ENCODE measurements at places on chromosomes 1 and 21.

DNA sequence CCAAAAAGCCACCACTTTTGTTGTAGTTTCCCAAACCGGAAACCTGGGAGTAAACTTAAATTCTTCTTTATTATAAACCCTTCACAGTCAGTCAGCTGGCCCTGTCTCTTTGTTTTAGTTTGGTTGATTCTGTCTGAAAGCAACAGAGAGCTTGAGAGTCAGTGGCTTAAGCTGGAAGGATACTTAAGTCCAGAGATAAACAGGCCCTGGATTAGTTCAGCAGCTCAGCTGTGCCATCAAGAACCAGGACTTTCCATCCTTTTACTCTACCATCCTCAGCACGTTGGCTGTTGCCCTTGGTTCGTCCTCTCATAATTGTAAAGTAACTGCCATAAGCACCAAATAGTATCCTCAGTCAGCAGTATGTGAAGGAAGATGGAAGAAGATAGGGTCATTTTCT is 4.5 kb downstream of the DESI2 start:
- no peak for DNase-seq

DNA sequence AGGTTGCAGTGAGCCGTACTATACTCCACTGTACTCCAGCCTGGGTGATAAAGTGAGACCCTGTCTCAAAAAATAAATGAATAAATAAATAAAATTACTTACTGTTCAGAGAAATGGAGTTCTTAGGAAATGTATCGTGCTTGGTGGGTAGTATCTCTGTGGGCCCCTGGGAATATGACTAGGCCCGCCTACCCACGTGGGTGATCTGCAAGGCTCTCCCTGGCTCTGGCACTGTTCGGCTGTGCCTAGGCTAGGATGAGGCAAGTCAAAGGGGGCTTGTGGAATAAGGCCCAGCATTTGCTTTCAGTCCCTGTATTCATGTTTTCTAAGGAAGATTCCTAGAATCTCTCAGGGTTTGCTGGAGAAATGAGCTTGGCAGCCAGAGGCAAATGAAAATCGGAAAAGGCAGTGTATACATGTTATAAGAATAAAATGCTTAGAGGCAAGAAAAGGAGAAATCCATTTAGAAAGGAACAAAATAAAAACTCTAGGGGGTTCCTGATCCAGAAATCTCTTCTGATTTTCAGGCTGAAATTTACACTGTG is 4.5 kb upstream of the CSRP1 start:
- no peak for DNase-seq

DNA sequence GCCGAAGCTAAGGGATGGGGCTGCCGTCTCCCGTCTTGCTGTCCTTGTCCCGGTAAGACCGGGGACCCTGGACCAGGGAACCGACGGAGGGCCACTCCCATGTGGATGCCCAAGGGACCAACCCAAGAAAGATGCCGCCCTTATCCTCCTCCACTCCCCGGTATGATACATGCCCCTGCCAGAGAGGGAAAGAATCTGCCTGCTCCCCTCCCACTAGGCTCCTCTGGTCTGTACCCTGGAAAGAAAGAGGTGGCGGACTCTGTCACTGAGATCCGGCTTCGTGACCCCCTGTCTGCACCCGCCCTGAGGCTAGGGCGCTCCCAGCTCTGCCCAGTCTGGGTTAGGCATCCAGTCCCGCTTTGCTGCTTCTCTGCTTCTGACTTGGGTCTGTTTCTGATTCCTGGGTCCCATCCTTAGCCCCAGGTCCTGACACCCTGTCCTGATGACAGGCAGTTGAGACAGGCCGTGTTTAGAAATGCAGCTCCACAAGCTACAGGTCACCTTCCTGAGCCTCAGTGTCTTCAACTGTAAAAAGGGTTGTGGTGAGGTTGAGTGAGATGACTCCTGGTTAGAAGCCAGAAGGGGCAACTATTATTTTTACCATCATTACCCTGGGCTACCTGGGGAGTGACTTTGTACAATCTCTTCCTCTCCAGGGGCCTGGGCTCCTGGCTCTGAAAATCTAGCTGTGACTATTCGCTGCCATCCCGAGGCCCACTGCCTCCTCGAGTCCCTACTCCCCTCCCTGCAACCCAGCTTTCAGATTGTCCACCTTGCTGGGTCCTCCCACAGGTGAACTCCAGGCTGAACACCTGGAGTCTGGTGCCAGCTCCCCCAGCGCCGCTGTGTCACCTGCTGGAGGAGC is 3.7 kb downstream of the MATN1 start:
- peak; percentile 53 for DNase-seq

DNA sequence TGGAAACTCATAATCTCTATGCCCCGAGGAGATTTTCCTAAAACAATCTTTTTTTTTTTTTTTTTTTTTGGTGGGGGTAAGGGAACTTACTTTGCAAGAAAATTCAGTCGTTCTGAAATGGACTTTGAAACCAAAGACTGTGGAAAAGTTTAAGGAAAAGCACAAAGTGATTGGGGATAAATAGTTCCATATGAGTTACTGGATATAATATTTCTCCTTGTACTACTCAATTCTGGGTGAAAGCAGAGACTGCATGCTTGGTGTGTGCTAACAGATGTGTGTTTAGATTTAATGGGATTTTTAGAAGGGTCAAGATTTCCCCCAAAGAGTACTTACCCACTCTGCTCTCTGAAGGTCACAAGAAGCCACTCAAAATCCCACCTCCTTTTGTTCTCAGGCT is 204.9 kb upstream of the USP24 start:
- no peak for DNase-seq

GRCh38 chr1:25587290-25587689 is 29.3 kb upstream of the MAN1C1 start:
- DNase-seq, result no peak

DNA sequence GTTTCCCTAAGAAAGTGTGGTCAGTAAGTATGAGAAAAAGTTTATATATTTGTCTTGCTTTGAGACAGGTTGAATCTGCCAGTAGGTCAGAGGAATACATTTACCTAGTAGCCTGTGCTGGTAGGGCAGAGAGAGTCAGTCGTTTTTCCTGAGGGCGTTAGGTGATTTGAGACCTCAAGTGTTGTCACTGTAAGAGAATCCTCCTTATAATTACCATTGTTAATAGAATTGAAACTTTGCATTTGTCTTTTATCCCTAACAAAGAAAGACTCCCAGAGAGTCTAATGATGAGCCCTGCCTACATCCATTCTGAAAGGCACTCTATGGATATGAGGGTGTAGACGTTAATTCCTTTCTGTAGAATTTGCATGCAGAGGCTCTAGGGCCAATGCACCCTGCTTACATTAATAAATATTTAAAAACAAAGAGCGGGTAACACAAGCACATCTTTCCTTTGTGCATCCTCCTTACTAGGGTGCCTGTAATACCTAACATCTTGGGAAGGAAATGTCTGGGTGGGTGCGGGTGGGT is 16.4 kb downstream of the PBX1 start:
- no peak for DNase-seq

DNA sequence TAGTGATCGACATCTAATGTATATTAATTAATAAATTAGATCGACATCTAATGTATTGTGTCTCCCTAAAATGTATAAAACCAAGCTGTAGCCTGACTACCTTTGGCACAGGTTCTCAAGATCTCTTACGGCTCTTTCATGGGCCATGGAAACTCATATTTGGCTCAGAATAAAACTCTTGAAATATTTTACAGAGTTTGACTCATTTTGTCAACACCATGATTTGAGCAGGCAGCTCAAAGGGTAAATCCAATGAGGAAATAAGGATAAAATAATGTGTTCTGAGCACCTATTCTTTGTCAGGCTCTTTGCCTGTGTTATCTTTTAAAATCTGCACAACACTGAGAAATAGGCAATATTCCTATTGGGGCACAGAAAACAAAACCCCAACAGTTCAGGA is 223.4 kb upstream of the DUSP10 start:
- DNase-seq, result no peak

DNA sequence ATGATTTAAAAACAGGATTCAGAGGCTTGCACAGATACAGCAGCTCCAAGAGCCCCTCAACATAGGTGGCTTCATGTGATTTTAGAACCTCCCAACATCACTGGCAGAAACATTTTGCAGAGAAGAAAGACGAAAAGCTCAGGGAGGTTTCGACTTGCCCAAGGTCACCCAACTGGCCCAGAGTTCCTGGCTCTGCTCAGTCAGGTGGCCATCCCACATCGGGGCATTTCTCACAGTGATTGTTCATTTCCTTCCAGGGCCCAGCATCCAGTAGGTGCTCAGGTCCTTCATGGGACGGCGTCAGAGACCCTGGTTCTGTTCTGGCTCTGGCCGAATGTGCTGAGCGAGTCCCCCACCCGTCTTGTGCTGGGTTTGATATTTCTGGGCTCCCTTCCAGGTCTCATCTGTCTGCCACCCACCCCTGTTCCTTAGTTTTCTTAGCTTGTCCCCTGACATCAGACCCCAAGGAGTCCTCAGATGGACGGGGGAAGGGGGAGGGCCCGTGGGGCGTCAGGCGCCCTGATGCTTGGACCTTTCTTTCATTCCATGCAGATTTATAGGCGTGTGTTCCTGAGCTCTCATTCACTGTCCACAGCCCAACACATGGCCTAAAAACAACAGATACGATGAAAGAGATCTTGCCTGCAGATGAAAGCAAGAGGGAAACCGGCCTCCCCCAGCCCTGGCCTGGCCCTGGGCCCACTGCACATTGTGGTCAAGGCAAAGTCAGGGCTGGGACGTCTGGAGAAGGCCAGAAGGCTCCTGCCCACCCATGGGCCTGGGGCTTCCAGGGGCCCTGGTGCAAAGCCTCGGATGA is 123.1 kb upstream of the ZBTB40 start:
- no peak for DNase-seq

DNA sequence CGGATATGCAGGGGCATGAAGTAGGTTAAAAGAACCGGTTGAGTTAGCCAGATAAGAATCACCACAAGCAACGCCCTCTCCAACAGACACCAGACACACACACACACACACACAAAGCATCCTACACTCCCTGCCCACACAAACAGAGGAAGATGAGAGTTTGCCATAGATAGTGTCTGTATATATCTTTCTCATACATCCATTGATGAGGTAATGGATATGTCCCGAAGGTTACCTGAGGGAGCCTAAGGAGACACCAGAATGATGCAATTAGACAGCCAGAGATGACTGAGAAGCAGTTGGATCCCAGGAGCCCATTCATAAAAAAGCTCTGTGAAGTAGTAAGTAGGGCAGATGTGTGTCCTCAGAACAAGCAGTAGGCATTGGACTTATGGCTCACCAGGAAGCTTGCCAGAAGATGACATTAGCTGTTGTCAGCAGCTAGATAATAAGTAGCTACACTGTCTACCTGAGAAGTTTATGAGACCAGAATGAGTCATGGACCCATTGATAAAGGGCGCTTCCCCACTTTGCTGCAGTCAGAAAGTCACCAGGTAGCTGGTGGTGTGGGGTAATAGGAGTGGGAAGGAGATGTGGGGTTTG is 247.0 kb downstream of the KCNT2 start:
- DNase-seq, result no peak

- no peak for DNase-seq
These were observed 18.6 kb upstream of the CEP350 start for GRCh38 chr1:179935909-179936496.

DNA sequence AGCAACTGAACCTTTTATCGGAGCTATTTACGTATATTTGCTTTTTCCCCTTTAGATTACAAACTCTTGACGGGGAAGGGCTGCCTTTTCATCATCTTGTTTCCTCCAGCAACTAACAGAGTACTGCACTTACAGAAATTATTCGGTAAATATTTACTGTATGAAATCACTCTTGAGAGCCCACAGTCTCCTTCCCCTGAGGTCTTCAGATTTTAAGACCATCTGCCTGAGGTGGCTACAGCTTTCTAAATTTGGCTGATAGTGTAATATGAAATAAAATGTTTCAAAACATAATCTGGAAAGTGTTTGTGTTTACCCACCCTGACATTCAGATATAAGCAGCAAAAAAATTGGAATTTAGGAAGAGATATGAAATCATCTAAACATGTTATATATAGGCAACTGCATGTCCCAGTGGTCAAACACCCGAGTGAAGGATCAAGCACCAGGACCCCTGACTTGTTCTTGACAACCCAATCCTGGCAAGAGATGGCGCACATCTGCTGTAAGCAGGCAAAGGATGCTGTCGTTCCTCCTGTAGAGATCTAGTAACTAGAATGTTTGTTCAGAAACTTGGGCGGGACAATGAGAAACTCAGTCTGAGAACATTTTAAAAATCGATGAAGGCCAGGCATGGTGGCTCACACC is 60.9 kb downstream of the SIPA1L2 start:
- no peak for DNase-seq

DNA sequence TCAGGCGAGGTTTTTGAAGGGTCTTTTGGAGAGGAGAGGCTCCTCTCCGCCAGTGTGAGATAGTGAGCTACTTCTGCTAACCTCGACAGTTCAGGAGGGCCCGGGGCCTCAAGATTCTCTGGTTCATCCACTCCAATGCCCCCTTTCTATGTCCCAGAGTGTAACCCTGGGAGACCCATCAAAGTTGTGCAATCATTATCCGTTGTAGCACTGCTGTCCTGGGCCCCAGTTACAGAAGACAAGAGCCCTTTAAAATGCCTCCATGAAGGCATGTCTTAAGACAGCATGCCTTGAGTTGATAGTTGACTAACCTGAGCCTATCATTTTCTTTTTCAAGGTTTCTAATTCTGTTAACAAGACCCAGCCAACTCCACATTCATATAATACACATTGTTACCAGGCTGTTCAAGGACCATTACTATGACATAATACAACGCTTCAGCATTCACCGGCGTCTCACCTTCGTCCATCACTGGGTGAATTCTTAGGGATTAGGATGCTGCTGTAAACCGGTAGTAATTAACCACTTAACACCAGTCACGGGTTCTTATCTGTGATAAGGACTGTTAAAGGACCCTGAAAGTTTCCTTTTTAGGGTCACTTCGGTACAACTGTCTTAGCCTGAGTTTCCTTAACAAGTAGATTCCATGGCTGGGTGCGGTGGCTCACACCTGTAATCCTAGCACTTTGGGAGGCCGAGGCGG is 37.4 kb upstream of the CDC42BPA start:
- no peak for DNase-seq

DNA sequence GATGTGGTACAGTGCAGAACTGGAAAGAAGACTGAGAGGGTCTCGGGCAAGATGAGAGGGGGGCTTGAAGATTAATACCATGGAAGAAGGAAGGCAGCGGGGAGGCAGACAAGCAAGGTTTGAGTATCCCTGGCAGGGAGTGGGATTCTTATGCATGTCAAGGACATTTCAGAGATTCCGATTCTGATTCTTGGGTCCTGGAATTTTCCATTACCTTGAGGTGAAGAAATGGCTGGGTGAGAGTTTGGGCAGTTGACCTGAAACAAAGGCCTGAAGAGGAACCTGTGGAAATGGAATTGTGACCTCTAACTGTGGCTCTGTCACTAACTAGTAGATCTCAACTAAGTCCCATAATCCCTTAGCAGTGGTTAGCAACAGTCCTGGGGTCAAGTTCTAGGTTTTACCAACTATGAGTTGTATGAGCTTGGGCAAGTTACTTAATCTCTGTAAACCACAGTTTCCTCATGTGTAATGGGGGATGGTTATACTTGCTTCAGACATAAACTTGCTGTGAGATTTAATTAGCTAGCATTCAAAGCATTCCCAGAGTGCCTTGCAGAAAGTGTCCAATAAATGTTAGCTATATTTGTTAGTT is 8.6 kb upstream of the ACTN2 start:
- DNase-seq, result peak; percentile 39

GRCh38 chr1:7380712-7381111 is 390.4 kb upstream of the VAMP3 start:
- no peak for DNase-seq

GRCh38 chr1:8118031-8118451 is 91.9 kb upstream of the ERRFI1 start:
- DNase-seq, result no peak

- no peak for DNase-seq
These were observed 985 bp downstream of the SYT6 start for GRCh38 chr1:114152508-114153260.
